Type B pancreatic cell (in vitro differentiated cells): ENCODE measurements at places on chromosomes 3 and 15. TPM values are rescaled to one million over a fixed set of nuclear protein-coding genes. Genes with fewer than 3 reads are reported as not detected.

GRCh38 chr3:123809597-123809996 lies 74.5 kb downstream of the MYLK start:
- no peaks in the 10 kb centered on the region for H3K27me3 ChIP-seq
- peaks cover 5% of the 10 kb centered on the region for H3K4me1 ChIP-seq
- no peak overlapping the region for H3K27ac ChIP-seq
- DNase-seq: no peak
- no peak overlapping the region for H3K4me3 ChIP-seq
- no peaks in the 10 kb centered on the region for H3K36me3 ChIP-seq

DNA sequence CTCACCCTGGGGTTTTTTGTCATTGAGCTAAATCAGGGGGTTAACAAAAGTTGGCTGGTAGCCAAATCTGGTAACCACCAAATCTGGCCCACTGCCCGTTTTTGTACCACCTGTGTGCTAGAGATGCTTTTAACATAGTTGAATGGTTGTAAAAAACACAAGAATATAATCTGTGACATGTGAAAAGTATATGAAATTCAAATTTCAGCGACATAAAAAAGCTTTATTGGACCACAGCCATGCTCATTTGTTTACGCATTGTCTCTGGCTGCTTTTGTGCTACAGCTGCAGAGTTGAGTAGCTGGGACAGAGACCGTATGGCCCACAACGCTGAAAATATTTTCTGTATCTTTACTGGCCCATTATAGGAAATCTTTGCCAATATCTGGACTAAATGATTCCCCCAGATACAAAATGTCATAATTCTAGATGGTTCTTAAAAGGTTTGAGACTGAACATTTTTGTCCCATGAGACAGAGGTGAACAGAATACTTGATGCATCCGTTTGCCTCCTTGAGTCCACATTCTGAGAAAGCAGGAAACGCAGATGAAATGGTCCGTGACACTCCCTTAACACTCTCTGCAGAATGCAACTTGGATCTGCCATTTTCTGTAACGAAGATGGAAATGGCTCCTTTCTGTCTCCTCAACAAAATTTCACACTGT lies 120.9 kb upstream of the PDZRN3 start:
- H3K36me3 ChIP-seq: no peaks in the 10 kb centered on the region
- no peak overlapping the region for H3K27ac ChIP-seq
- peaks cover 9% of the 10 kb centered on the region for H3K4me1 ChIP-seq
- H3K4me3 ChIP-seq: no peak overlapping the region
- no peak for DNase-seq
- peaks cover 4% of the 10 kb centered on the region for H3K27me3 ChIP-seq

GRCh38 chr3:184884359-184885017 lies 72.5 kb downstream of the VPS8 start:
- H3K27ac ChIP-seq: no peak overlapping the region
- DNase-seq: no peak
- no peaks in the 10 kb centered on the region for H3K27me3 ChIP-seq

- no peak overlapping the region for H3K27ac ChIP-seq
- peaks cover 18% of the 10 kb centered on the region for H3K4me1 ChIP-seq
- H3K4me3 ChIP-seq: no peak overlapping the region
- no peak for DNase-seq
- peaks cover 19% of the 10 kb centered on the region for H3K36me3 ChIP-seq
These were observed 9.1 kb downstream of the RAB43 start for GRCh38 chr3:129112308-129113052.

DNA sequence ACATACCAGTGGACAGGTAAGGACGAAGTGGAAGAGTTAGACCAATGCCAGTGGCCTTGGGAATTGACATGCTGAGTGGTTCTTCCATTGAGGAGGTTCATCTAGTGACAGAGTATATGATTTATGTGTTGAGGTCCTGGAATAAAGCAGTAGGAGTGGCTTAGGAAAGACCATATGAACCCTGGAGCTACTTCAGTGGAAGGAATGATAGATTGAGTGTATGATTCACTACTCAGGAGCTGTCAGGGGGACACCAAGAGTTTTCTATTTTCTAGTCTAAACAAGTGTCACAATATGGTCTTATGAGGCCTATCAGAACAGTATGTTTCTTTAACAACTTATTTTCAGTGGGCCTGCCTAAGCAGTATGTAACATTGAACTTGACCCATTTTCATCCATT lies 63.9 kb downstream of the NME9 start:
- no peak overlapping the region for H3K4me3 ChIP-seq
- H3K27me3 ChIP-seq: no peaks in the 10 kb centered on the region
- H3K36me3 ChIP-seq: peaks cover 36% of the 10 kb centered on the region
- peaks cover 5% of the 10 kb centered on the region for H3K4me1 ChIP-seq
- no peak overlapping the region for H3K27ac ChIP-seq
- no peak for DNase-seq

The GMPPB gene
- 41.9 and 50.4 TPM in 2 replicates for total RNA-seq

- H3K4me1 ChIP-seq: no peaks in the 10 kb centered on the region
- no peaks in the 10 kb centered on the region for H3K36me3 ChIP-seq
- DNase-seq: no peak
These were observed 34.9 kb downstream of the CYP19A1 start for GRCh38 chr15:51303462-51303980.

The RBP2 gene
- 25.3 and 95.9 TPM in 2 replicates for total RNA-seq

- H3K27ac ChIP-seq: no peak overlapping the region
- H3K4me3 ChIP-seq: no peak overlapping the region
- peaks cover 21% of the 10 kb centered on the region for H3K36me3 ChIP-seq
- H3K4me1 ChIP-seq: peaks cover 72% of the 10 kb centered on the region
- DNase-seq: no peak
- H3K27me3 ChIP-seq: no peaks in the 10 kb centered on the region
These were observed 20.8 kb downstream of the VGLL4 start for GRCh38 chr3:11622586-11623550.

GRCh38 chr15:37094333-37094914 lies 5.9 kb downstream of the MEIS2 start:
- peaks cover 40% of the 10 kb centered on the region for H3K4me1 ChIP-seq
- peaks cover 65% of the 10 kb centered on the region for H3K36me3 ChIP-seq
- peak overlapping the region; percentile 99 for H3K4me3 ChIP-seq
- peak overlapping the region; percentile 99 for H3K27ac ChIP-seq
- H3K27me3 ChIP-seq: peaks cover 7% of the 10 kb centered on the region
- DNase-seq: no peak

DNA sequence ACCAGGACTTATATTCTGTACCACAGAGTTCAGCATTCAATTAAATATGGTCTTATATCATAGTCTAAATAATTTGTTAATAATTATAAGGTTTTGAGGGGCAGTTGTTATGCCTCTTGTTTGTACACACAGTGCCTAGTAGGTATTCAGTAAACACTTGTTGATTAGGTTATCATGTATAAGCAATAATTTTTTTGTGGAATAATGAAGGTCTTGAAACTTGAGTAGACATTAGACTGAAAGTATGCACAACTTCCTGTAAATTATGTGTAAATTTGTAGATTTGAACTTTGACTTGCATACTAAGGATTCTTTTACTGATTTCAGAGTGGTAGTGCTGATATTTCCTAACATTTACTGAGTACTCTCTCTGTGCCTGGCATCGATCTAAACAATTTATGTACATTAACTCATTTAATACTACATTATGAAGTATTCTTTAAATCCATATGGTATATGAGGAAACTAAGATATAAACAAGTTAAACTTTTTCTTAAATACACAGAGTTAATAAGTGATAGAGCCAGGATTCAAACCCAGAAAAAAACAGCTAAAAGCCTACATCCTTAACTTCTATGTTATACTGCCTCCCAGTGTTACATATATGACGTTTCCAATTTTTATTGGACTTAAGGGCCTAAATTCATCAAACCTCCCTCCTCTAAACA lies 65.1 kb downstream of the GLCE start:
- peaks cover 7% of the 10 kb centered on the region for H3K4me1 ChIP-seq
- H3K27ac ChIP-seq: no peak overlapping the region
- no peaks in the 10 kb centered on the region for H3K27me3 ChIP-seq

- H3K27me3 ChIP-seq: no peaks in the 10 kb centered on the region
- H3K4me3 ChIP-seq: no peak overlapping the region
- DNase-seq: no peak
- peaks cover 31% of the 10 kb centered on the region for H3K36me3 ChIP-seq
- H3K27ac ChIP-seq: no peak overlapping the region
These were observed 13.8 kb downstream of the THBS1 start for GRCh38 chr15:39594446-39595337.

The COPG1 gene
- 169 and 262 TPM in 2 replicates for total RNA-seq

- H3K4me3 ChIP-seq: no peak overlapping the region
- H3K36me3 ChIP-seq: no peaks in the 10 kb centered on the region
- peaks cover 24% of the 10 kb centered on the region for H3K4me1 ChIP-seq
- peak overlapping the region; percentile 16 for H3K27ac ChIP-seq
- H3K27me3 ChIP-seq: peaks cover 6% of the 10 kb centered on the region
These were observed 4.0 kb upstream of the ADPGK start for GRCh38 chr15:72787526-72787925.

- no peak for DNase-seq
- H3K36me3 ChIP-seq: no peaks in the 10 kb centered on the region
- H3K4me3 ChIP-seq: peak overlapping the region; percentile 61
- peak overlapping the region; percentile 44 for H3K27ac ChIP-seq
- peaks cover 40% of the 10 kb centered on the region for H3K4me1 ChIP-seq
These were observed 29.8 kb downstream of the ALS2CL start for GRCh38 chr3:46663591-46664135.

DNA sequence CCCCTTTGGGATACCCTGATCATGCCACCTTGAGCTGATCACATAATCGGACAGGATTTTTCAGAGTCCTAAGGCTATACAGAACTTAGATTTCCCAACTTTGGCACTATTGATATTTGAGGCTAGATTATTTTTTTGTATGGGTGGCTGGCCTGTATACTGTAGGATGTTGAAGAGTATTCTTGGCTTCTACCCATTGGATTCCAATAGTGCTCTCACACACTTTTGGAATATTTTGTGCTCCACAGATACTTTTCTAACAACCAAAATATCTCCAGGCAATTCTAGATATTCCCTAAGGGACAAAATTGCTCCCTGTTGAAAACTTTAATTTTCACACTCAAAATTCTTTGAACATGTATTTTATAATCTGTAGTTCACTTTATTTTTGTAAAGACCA lies 125.1 kb downstream of the ABI3BP start:
- DNase-seq: no peak
- peaks cover 5% of the 10 kb centered on the region for H3K27me3 ChIP-seq
- no peak overlapping the region for H3K27ac ChIP-seq
- H3K36me3 ChIP-seq: no peaks in the 10 kb centered on the region
- H3K4me1 ChIP-seq: no peaks in the 10 kb centered on the region
- H3K4me3 ChIP-seq: no peak overlapping the region

DNA sequence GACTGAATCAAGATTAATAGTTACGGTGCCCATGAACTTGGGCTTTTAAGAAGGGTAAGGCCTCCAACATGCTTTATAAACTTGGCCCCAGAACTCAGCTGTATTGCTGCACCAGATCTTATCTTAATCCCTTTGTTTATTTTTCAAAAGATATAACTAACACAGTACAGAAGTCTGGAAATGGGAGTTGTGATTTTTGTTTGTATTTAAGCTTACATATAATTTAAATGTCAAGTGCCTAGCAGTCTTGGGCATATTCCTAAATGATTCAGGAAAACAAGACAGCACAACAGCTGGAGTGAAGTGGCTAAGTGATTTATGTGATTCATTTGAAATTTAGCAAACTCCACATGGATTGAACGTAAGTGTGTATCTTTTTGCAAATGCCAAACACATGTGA lies 56.2 kb downstream of the NBEAL2 start:
- H3K36me3 ChIP-seq: peaks cover 35% of the 10 kb centered on the region
- H3K27ac ChIP-seq: no peak overlapping the region
- DNase-seq: no peak
- no peaks in the 10 kb centered on the region for H3K27me3 ChIP-seq

GRCh38 chr3:117681619-117682018 lies 972.0 kb downstream of the TUSC7 start:
- H3K27me3 ChIP-seq: peaks cover 2% of the 10 kb centered on the region
- no peak overlapping the region for H3K4me3 ChIP-seq
- no peaks in the 10 kb centered on the region for H3K36me3 ChIP-seq
- H3K4me1 ChIP-seq: no peaks in the 10 kb centered on the region
- DNase-seq: no peak
